Placental pericyte (primary cell): ENCODE measurements at places on chromosomes 7 and 10. TPM values are rescaled to one million over a fixed set of nuclear protein-coding genes. Genes with fewer than 3 reads are reported as not detected.

The TRIM50 gene
- total RNA-seq = not detected in 2 replicates

The MMRN2 gene
- 0.88 and 2.0 TPM in 2 replicates for total RNA-seq

The CHST12 gene
- total RNA-seq = 7.9 and 10.3 TPM in 2 replicates

The CYP3A7 gene
- total RNA-seq = 0.44 TPM in 1 of 2 replicates, not detected in the other

The MRLN gene
- total RNA-seq = not detected in 2 replicates

The ACSM6 gene
- not detected in 2 replicates for total RNA-seq

The KIF5B gene
- 139 and 216 TPM in 2 replicates for total RNA-seq

The FOXI2 gene
- total RNA-seq = not detected in 2 replicates

The OR2A5 gene
- not detected in 2 replicates for total RNA-seq

The DYNC1I1 gene
- total RNA-seq = 0.44 and 1.3 TPM in 2 replicates

The BICC1 gene
- total RNA-seq = 29.8 and 50.1 TPM in 2 replicates

The CCDC3 gene
- under 0.01 and 1.3 TPM in 2 replicates for total RNA-seq

The ADCY1 gene
- 0.22 and 0.29 TPM in 2 replicates for total RNA-seq

The MBLAC1 gene
- 2.6 and 2.9 TPM in 2 replicates for total RNA-seq

The OR6V1 gene
- total RNA-seq = not detected in 2 replicates

The CAV2 gene
- total RNA-seq = 37.9 and 183 TPM in 2 replicates

The IGF2BP3 gene
- total RNA-seq = 88.4 and 180 TPM in 2 replicates

The AGR3 gene
- total RNA-seq = not detected in 2 replicates

The MBL2 gene
- total RNA-seq = not detected in 2 replicates

The ITGA8 gene
- under 0.01 and 13.9 TPM in 2 replicates for total RNA-seq

The ZNF735 gene
- total RNA-seq = not detected in 2 replicates

The MRPS17 gene
- 9.0 and 10.9 TPM in 2 replicates for total RNA-seq
